ENCODE measurements at places on chromosomes 4 and X.

GRCh38 chr4:7103031-7103606, 35.3 kb upstream of the GRPEL1 start:
- peak; percentile 73 for DNase-seq

- no peak for DNase-seq
Observed at GRCh38 chrX:4764888-4765287, 1051.4 kb upstream of the PRKX start.

DNA sequence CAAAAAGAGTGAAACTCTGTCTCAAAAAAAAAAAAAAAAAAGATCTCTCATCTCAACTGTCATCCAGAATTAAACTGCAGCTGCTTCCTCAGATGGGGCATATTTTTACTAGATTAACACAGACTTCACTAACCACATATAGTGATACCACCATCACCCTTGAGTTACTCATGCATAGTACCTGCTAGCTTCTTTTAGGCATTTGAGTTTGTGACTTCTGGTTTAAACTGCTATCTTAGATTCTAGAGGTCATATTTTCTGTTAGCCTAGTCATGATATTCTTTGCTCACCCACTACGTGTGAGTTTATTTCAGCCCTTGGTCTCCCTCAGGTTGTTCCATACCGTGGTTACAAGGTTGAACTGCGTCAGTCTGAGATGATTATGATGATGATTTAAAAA, 154.9 kb upstream of the BMP3 start:
- no peak for DNase-seq

DNA sequence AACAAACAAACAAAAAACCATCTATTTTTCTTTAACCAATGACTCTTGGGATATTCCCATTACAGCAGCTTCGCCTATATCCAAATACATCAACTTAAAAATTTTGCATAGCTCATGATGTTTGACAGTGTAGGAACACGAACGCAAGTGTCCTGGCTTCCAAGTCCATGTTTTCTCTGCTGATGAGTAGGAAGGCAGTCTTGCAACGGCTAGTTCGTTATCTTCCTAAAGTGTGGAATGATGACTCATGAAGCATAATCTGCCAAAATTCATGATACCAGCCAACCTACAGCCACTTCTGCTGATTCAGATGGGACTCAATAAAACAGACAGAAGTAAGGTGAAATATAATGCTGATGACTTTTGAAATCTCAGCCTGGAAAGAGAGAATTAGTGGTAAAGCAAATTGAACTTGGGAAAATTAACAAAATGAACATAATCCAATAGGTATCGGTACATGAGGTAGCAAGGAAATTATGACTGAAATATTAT, 6.4 kb upstream of the SEPTIN11 start:
- DNase-seq, result no peak

GRCh38 chr4:84847978-84848377, 118.5 kb downstream of the WDFY3 start:
- DNase-seq, result no peak

- peak; percentile 22 for DNase-seq
Observed at GRCh38 chrX:7068939-7069367, 78.6 kb upstream of the STS start.

- no peak for DNase-seq
Observed at GRCh38 chr4:62457356-62457755, 1257.2 kb downstream of the ADGRL3 start.

GRCh38 chr4:84733343-84734033, 150.6 kb downstream of the CDS1 start:
- DNase-seq, result no peak

GRCh38 chrX:151030845-151031244, 47.7 kb downstream of the HMGB3 start:
- DNase-seq, result no peak

DNA sequence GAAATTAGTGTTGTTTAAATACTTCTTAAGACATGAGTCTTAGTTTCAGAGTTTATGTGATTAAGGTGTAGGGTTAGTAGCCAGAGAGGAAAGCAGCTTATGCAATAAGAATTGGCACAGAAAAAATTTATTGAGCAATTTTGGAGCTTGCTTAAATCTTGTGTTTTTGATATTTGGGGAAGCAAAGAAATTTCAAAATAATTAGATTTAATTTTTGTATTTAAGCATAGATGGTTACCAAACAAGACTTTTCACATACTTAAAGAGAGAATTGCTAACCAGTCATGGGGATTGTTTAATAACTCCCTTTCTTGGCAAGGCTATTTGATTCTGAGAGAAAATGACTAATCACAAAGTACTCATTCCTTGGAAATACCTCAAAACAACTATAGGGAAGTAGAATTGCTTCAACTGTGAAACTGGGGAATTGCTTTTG, 202.0 kb upstream of the GRID2 start:
- no peak for DNase-seq

DNA sequence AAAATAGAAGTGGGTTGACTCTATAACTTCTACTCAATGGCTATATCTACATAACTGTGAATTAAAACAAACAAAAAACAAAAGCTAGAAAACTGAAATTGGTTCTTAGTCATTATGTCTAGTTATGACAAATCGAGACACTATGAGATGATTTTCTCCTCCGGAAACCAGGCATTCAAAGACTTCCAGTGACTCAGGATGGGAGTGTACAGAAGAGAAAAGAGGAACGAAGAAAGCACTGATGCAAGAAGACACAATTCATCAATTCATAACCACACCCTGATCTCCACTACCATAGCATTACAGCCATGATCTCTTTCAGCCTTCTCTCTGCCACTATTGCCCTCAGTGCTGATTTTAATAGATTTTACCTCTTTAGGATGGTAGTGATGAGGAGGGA, 253.6 kb downstream of the CBLL2 start:
- DNase-seq, result no peak

- DNase-seq, result no peak
Observed at GRCh38 chr4:54743562-54743961, 85.8 kb downstream of the KIT start.

DNA sequence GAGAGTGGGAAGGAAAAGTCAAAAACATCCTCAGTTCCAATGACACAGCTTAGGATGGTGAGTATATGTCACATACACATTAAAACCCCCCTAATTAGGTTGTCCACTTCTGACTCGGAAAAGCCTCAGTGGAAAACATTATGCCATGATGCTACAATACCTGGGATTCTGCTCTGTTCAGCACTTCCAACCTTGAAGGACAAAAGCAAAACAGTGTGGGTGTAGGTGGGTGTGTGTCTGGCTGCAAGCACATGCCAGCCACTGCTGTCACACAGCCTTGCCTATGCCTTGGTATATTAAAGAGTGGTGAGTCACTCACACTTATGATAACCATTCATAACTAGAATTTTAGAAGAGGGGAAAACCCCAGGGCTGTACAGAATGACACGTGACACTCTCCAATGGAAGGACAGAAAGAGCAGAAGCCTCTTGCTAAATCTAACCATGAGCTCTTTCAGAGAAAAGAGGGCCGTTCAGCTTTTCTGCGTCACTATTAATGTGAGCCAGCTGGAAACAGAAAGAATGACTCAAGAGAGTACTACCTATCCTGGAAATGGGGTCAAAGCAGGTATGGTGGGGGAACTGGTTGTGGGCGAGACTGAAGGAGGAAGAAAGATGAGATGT, 159.6 kb downstream of the TET2 start:
- DNase-seq, result no peak

GRCh38 chrX:20129547-20129946, 12.1 kb downstream of the EIF1AX start:
- no peak for DNase-seq

DNA sequence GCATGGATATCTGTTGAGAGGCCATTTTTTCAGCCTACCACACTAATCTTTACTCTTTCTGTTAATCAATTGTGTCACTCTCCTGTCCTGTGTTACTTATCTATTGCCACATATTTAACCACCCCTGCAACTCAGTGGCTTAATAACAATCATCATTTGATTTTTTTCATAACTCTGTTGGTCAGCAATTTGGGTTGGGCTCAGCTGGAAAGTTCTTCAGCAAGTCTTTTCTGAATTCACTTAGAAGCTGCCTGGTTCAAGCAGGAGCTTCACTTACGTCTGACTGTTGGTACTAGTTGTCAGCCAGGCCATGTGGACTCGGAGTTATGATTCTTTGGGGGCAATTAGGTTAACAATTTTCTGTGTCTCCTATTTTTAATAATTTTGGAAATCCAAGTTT, 50.1 kb downstream of the CPE start:
- no peak for DNase-seq

GRCh38 chr4:95528388-95528948, 20.3 kb downstream of the UNC5C start:
- no peak for DNase-seq

- DNase-seq, result peak; percentile 83
Observed at GRCh38 chr4:15002659-15003400, 549 bp downstream of the CPEB2 start.

GRCh38 chr4:160319221-160319867, 1216.5 kb downstream of the RAPGEF2 start:
- no peak for DNase-seq

- DNase-seq, result no peak
Observed at GRCh38 chr4:145881989-145882388, 56.6 kb downstream of the ZNF827 start.

DNA sequence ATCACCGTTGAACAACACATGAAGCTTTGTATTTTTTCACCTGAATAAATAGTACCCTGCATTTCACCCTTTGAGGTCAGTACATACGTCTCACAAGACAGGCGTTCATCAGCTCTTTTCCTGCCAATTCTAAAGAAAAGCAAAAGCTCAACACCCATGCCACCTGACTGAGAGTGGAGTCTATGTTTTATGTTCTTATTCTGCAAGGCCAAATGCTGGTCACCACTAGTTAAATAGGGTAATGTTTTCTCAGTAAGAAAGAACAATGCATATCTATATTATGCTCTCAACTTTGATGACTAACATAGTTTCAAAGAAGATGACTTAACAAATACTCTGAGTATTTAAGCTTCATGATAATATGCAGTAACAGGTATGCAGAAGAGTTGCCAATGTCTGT, 336.3 kb upstream of the BMP3 start:
- no peak for DNase-seq

DNA sequence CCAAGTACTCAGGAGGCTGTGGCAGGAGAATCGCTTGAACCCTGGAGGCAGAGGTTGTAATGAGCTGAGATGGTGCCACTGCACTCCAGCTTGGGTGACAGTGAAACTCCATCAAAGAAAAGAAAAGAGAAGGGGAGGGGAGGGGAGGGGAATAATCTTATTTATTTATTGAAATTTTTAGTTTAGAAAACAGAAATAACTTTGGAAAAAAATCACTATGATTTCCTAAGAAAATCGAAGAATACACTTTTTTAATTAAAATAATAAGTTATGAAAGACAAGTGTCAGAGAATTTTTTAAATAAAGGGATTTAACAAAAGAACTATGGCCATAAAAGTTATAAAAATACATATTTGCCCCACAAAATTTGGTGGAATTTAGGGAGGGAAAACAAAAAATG, 836.9 kb upstream of the HS3ST1 start:
- no peak for DNase-seq

DNA sequence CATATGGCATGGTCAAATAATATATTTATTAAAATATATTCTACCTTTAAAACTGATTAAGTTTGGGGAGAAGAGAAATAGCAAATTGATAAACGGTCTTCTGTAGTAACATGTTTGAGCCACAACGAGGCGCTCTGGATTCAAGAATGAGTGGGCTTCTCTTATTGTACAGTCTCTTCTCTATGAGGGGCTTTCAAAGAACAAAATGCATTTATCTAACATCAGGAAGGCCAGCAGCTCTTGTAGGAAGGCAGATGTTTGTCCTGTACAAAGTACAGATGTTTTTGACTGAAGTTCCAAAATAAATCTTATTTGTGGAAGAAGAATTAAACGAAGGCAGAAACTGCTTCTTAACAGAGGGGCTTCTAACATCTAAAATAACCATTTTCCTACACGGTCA, 153.6 kb downstream of the RASL11B start:
- DNase-seq, result no peak

DNA sequence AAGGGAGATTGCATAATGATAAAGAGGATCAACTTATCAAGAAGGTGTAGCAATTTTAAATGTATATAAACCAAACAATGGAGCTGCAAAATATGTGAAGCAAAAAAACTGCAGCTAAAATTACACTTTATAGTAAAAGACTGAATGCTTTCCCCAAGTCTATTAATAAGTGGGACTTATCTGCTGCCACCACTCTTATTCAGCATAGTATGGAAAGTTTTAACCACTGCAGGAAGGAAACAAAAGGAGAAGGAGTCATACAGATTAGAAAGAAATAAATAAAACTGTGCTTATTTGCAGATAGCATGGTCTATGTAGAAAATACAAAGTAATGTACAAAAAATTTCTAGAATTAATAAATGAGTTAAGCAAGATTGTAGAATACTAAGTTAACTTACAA, 94.1 kb upstream of the GK2 start:
- no peak for DNase-seq

DNA sequence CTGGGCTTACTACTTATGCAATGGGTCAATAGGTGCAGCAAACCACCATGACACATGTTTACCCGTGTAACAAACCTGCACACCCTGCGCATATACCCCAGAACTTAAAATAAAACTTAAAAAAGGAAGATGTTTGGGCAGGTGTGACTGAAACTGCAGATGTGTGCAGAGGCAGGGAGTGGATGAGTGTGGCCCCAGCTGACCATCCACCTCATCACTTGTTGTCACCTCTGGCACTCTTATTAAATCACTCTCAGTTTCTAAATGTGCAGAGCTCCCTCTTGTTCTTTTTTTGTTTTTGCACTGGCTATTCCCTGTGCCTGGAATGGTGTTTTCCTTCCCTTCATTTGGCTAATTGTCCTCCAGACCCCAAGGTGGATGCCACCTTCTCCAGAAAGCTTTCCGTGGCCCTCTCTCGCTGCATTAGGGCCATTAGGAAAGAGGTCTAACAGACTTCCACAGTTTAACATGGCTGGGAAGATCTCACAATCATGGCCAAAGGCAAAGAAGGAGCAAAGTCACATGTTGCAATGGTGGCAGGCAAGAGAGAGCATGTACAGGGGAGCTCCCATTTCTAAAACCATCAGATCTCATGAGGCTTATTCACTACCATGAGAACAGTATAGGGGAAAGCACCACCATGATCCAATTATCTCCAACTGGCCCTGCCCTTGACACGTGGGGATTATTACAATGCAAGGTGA, 58.5 kb downstream of the SLC2A9 start:
- no peak for DNase-seq

- DNase-seq, result no peak
Observed at GRCh38 chrX:22097012-22097694, 65.0 kb downstream of the PHEX start.

DNA sequence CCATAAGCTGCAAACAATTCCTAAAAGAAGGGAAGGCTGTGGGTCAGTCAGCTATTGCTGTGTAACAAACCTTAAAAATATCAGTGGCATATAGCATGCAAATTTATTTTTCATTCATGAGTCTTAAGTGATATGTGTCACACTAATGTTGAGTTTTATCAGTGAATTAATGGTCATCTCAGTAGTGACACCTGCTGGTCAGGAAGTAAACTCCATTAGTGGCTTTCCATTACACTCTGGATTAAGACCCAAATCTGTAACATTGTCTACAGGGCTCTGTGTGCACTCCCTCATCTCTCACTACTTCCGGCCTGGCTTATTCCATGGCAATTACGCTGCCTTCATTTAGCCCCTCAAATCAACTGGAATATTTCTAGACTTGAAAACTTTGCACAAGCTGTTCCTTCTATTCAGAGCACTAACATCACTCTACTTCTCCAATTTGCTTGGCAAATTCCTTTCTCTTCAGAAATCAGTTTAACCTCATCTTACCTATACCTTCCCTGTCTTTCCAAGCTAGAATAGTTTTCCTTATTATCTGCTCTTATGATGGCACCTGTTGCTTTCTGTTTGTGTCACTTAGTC, 217.3 kb upstream of the TAPT1 start:
- peak; percentile 3 for DNase-seq

- DNase-seq, result no peak
Observed at GRCh38 chr4:144579411-144580030, 66.4 kb upstream of the HHIP start.

- no peak for DNase-seq
Observed at GRCh38 chr4:185859111-185859510, 47.1 kb upstream of the SORBS2 start.
